NT2/D1 (cell line): ENCODE measurements at places on chromosomes 12 and 14.

GRCh38 chr12:94211021-94211420 lies 62.6 kb downstream of the PLXNC1 start:
- no peak for DNase-seq

DNA sequence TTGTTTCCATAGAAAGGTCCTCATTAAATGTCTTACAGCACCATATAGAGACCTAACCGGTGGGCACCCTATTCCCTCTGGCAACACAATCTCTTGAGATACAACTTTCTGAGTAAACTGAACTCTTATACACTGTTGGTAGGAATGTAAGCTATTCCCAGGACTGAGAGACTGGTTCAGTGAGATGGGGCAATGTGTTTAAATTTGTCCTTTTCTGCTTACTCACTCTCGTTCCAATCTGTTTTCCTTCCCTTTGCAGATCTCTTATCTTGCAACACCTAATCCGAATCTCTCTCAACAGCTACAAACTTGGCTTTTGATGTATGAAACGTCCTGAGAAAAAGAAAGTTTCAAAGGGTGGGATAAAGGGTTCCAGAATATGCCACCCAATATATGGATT lies 26.1 kb upstream of the ETV6 start:
- no peak for DNase-seq

DNA sequence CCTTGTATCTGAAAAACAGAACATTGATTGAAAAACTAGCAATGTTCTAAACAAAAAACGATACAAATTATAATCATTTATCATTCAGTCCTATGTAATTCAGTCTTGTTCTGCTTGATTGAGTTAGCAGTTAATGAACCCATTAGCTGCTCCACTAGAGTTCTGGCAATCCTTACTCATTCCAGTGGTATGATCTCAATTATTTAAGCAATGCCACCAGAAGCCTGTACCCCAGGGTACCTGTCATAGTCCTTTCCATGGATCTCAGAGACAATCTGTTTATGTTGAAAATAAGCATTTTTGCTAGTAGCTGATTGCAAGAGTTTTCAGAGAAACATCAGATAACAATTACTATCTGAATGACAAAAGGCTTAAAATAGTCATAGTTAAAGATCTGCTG lies 115.9 kb downstream of the UNC79 start:
- no peak for DNase-seq

DNA sequence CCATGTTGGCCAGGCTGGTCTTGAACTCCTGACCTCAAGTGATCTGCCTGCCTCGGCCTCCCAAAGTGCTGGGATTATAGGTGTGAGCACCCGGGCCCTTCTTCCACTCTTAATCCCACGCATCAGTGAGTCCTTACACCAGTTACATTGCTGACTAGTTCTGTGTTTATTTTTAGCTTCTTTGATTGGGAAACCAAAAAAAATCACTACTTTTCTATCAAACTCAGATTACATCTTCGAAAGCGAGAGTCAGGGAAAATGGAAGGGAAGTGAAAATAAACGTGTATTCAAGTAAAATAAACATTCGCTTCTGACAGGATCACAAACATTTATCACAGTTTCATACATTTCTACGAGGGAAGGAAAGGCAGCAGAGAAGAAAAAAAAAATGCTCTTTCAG lies 32.2 kb downstream of the FGD6 start:
- DNase-seq: no peak

DNA sequence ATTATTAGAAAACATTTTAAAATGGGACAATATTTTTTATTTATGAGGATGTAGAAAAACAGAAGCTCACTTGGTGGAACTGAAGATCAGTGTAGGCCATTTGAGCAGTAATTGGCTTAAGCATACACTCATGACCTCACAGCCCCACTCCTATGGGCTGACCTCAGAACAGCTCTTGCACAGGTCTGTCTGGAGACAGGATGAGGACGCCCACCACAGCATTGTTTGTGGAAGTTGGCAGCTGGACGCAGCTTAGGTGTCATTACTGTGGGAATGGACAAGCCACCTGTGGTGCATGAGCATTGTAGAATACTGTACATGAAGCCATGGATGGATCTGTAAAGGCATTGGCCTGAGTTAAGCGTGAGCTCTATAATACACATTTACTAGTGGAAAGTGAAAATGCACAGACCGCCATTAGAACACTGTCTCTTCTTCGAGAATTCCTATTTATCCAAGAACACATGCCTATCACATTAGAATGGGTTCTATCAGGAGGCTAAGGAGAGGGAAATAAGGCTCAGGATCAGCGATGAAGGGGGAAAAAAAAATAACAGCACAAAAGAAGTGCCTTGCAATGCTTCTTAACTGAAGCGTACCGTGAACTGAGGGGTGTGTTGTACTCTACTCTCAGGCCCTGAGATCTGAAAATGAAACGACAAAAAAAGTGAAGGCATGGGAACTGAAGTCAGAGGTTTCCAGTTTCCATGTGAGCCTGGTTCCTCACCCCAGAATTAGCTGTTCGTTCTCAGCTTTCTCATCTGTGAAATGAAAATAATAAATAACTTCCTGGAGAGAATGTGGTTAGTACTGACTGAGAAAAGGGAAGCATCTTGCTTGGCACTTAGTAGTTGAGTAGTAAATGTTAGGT lies 33.6 kb downstream of the KCNA1 start:
- DNase-seq: no peak

DNA sequence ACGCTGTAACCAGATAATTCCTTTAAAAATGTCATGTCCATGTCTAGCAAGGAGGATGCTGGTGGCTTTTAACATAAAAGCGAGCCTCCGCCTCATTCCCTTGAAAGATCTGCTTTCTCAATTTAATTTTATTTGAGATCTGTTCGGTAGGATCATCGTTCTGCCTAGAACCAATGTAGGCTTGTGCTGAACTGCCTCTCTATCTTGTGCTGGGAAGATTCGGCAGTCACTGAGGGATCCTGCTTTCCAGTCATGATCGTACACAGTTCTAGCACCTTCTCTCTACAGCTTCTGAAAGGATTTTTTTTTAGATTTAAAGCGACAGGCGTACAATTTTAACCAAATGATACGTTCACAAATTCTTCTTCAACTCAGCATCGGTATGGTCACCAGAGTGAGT lies 54.3 kb downstream of the PEBP1 start:
- no peak for DNase-seq

DNA sequence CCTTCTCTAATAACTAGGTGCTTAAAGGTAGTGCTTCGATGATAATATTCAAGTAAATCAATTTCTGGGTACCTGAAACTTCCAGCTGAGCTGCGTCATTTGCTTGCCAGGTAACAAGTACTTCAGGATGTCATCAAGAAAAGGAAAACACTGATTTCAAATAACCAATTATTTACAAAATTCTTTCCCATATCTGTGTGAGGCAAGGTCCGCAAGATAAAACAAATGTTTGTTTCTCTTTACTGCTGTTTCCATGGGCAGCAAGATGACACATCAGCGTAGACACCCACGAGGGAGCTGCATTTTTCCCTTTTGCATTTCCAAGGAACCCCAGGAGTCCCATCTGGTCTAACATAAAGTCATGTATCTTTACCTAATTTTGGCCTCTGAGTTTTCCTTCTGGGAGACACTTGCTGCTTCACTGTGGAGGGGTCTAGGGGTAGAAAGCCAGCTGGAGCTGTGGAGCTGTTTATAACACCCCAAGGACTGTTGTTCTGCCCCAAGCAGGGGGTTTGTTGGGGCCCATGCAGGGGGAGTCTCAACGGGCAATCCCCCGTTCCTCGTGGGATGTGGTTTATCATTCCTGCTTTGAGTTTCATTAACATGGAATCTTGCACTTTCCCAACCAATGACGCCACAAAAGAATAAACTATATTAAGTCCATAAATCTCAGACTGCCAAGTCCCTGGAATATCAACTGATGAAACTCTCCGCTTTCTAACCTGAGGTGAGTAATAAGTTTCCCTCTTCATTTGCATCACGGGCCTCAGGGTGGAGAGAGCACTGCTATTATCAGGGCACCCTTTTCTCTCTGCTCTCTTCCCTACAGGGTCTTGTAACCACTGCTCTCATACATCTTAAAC lies 112.8 kb upstream of the PELI2 start:
- no peak for DNase-seq

- DNase-seq: peak; percentile 62
Observed at GRCh38 chr14:59507063-59507751, 22.9 kb downstream of the JKAMP start.

GRCh38 chr12:28787151-28787550 lies 361.9 kb upstream of the FAR2 start:
- DNase-seq: peak; percentile 27

DNA sequence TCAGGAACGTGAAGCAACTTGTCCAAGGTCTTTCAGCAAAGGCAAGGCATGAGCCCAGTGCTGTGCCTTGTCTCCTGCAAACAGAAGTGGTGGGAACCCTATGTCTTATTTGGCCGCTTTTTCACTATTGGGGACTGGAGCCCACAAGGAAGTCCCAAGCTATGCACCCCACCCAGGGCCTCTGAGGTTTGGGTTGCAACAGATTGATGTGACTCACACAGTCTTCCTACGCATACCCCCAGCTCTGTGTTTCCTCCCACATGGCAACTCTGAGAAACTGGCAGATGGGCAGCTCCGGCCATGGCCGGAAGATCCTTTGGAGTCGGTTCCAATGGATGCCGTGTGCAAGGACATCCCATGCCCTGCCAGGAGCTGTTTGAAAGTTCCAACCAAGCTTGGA lies 28.3 kb upstream of the CMKLR1 start:
- DNase-seq: no peak

DNA sequence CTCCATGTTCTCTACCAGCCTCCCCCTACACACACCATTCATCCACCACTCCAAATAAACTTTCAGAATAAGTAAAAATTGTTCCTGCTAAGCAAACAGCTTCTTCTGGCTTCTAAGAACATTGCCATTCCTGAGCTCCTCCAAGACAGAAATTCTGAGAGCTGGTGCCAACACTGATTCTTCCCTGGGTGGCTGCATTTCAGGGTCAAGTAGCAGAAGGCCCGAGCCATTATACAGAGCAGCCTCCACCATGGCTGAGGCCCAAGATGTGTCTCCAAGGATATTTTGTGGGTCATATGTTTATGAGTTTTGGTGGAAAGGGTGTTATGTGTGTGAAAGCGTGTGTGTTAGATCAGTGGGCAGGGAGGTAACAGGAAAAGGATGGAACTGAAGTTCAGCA lies 3.5 kb upstream of the RND1 start:
- no peak for DNase-seq

- DNase-seq: no peak
Observed at GRCh38 chr12:58105225-58106119, 164.1 kb downstream of the ATP23 start.

DNA sequence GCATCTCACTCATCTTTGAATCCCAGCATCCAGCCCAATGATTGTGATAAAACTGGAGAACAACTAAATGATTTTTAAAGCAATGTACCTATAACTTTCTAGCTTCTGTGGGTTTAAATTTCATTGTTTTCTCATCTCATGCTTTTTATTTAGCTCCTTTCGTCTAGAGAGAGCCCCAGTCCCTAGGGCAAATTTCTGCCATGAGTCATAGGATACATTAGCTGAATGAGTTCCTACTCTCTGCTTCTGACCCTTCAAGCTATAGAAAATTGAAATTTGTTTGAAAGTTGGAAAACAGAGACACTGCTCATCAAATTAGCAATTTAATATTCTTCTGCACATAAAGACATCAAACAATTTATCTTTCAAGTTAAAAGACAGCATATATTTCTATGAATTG lies 113.9 kb downstream of the KIF21A start:
- DNase-seq: no peak

DNA sequence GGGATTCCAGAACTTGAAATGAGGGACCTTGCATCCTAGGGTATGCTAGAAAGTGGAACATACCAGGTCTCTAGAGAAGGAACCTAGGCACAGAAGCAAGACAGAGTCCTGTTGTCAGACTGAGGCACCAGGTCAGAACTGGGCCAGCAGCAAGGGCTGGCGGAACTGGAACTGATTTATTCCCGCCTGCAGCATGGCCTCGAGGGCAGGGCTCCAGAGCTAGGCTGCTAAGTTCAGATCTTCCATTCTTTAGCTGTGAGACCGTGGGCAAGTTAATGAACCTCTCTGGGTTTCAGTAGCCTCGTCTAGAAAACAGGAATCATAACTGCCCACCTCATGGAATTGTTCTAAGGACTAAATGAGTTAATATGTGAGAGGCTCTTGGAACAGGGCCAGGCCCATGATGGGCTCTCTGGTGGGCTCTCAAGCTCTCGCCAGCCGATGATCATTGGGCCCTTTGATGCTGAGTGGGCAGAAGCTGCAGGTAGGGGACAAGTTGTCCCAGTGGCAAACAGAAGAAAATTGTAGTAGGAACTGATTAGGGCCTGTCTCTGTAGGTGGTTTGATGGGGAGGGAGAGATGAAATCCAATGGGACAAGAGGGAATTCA lies 199.8 kb downstream of the ZFP36L1 start:
- DNase-seq: no peak

GRCh38 chr12:23899434-23899833 lies 50.0 kb downstream of the SOX5 start:
- no peak for DNase-seq

- DNase-seq: no peak
Observed at GRCh38 chr12:59304077-59304721, 291.6 kb upstream of the SLC16A7 start.

GRCh38 chr14:75427126-75427481 lies 718 bp upstream of the JDP2 start:
- DNase-seq: no peak

- no peak for DNase-seq
Observed at GRCh38 chr12:100331871-100332270, 25.0 kb upstream of the SLC17A8 start.
